ENCODE measurements at places on chromosomes 3 and 15. TPM values are rescaled to one million over a fixed set of nuclear protein-coding genes. Genes with fewer than 3 reads are reported as not detected.

- no peak for DNase-seq
- H3K4me3 ChIP-seq: no peak overlapping the region
- no peaks in the 10 kb centered on the region for H3K4me1 ChIP-seq
Measured at GRCh38 chr3:117788061-117788460, 1078.5 kb downstream of the TUSC7 start.

GRCh38 chr3:37032961-37033360 lies 39.6 kb downstream of the MLH1 start:
- no peaks in the 10 kb centered on the region for H3K4me1 ChIP-seq
- H3K27me3 ChIP-seq: no peaks in the 10 kb centered on the region
- no peak overlapping the region for H3K27ac ChIP-seq

GRCh38 chr3:65758876-65759598 lies 279.7 kb downstream of the MAGI1 start:
- H3K27ac ChIP-seq: no peak overlapping the region
- no peak overlapping the region for H3K4me3 ChIP-seq
- no peaks in the 10 kb centered on the region for H3K4me1 ChIP-seq

- H3K4me1 ChIP-seq: peaks cover 24% of the 10 kb centered on the region
- no peaks in the 10 kb centered on the region for H3K36me3 ChIP-seq
- H3K4me3 ChIP-seq: no peak overlapping the region
Measured at GRCh38 chr3:48561045-48561736, 2.4 kb downstream of the UCN2 start.

- H3K27me3 ChIP-seq: peaks cover 31% of the 10 kb centered on the region
- DNase-seq: no peak
- H3K27ac ChIP-seq: no peak overlapping the region
- no peak overlapping the region for H3K4me3 ChIP-seq
Measured at GRCh38 chr3:87795701-87796100, 263.1 kb downstream of the CGGBP1 start.

- DNase-seq: no peak
- no peaks in the 10 kb centered on the region for H3K36me3 ChIP-seq
- H3K27ac ChIP-seq: peak overlapping the region; percentile 88
Measured at GRCh38 chr3:172711454-172711795, 558 bp upstream of the NCEH1 start.

DNA sequence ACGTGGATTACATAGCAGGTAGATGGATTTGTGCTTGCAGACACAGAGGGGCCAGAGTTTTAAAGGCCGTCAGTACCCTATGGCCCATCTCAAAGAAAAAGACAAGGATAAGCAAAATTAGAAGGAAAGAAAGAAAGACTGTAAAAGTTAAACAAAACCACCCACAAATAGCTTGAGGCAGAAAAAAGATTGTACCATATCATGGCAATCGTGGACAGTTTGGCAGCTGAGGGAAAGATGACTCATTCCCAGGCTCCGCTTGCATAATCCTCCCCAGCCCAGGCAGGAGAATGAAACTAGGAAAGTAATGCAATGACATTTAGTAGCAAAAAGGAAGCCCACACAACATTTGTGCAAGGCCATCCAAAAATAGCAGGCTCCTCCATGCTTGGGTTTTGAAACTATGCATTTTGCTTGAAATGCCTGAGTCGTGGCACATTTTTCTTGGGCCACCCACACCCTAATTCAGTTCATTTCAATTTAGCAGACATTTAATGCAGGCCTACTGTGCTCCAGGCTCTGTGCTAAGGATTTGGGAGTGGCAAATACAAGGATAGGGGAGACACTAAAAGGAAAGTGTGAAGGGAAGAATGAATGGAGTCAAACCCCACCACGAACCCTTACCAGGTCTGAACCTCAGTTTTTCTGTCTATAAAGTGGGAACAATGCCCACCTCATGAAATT lies 40.9 kb upstream of the SMAD3 start:
- H3K27me3 ChIP-seq: no peaks in the 10 kb centered on the region
- no peaks in the 10 kb centered on the region for H3K36me3 ChIP-seq
- H3K4me1 ChIP-seq: peaks cover 38% of the 10 kb centered on the region
- H3K27ac ChIP-seq: peak overlapping the region; percentile 77
- DNase-seq: peak; percentile 92
- no peak overlapping the region for H3K4me3 ChIP-seq

DNA sequence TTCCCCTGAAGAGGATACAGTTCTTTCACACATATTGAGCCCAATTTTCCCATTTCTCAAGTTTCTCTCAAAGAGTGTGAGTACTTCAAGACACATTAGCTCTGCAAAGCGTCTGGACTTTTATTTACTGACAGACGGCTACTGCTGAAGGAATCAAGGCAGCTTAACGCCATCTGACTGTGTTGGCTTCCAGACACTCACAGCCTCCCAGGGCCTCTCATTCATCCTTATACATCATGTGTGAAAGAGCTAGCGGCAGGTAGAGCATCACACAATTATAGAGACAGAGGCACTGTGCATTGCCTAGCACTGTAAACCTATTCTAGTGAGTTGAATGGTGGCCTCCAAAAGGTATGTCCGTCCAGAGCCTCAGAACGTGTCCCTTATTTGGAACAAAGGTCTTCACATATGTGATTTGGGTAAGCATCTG lies 284.1 kb upstream of the STT3B start:
- no peaks in the 10 kb centered on the region for H3K4me1 ChIP-seq
- no peak overlapping the region for H3K27ac ChIP-seq
- DNase-seq: no peak
- no peaks in the 10 kb centered on the region for H3K27me3 ChIP-seq
- H3K36me3 ChIP-seq: no peaks in the 10 kb centered on the region
- H3K4me3 ChIP-seq: no peak overlapping the region

MEGF11 gene
- total RNA-seq: not detected

GJD2 gene
- total RNA-seq: not detected

EPHA3 gene
- not detected for total RNA-seq

MOBP gene
- total RNA-seq: 0.44 TPM

HESX1 gene
- 0.58 TPM for total RNA-seq

KLHDC8B gene
- total RNA-seq: 36.0 TPM

ERC2 gene
- total RNA-seq: 15.5 TPM
